ENCODE measurements at places on chromosomes 1 and 21.

DNA sequence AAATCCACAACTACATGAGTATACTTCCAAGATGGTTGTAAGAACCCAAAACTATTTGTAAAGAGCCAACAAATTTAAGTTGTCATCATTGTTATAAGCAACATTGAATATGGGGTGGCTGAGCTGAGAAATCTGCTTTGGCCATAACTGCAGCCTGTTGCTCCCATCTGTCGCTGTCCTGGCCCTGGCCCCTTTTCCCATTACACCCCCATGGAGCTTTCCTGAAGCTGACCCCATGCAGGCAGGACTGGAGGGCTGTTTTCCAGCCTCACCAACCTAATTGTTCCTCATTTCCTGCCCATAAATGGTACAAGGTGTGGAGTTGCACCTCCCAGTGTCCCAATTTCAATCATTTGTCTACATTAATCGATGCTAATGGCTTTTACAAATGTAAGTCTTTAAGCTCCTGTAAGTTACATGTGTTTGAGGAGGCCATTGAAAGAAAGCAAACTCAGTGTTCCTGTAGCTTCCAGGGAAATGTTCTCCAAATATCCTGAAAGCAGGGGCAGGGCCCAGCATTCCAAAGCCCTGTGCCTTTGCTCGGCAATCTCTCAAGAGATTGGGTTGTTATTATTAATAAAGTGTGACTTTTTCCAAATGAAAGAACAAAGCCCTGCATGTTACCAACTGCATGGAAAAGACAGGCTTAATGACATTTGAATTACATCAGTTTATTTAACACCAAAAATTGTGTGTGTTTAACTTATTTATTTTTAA lies 545.9 kb downstream of the PLPP3 start:
- no peak for DNase-seq

DNA sequence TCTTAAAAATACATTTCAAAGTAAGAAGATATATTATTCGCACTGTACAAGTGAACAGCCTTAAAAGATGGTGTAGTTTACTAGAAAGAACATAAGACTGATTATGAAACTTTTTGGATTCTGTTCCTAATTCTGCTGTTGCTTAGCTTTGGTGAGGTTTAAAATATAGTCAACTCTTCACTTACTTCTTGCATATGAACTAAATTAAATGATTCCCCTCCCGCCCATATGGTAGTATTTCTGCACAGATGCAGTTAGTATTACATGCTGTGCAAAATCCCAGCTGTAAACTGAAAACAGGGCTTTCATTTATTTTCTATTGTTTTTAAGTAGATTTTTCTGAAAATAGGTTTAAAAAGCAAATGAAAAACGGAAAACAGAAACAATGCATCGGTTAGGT lies 345.4 kb upstream of the NCAM2 start:
- no peak for DNase-seq

GRCh38 chr1:155012026-155012546 lies 9.5 kb downstream of the ZBTB7B start:
- DNase-seq, result peak; percentile 96

- peak; percentile 61 for DNase-seq
These were observed 1.2 kb downstream of the CAMSAP2 start for GRCh38 chr1:200739702-200740570.

DNA sequence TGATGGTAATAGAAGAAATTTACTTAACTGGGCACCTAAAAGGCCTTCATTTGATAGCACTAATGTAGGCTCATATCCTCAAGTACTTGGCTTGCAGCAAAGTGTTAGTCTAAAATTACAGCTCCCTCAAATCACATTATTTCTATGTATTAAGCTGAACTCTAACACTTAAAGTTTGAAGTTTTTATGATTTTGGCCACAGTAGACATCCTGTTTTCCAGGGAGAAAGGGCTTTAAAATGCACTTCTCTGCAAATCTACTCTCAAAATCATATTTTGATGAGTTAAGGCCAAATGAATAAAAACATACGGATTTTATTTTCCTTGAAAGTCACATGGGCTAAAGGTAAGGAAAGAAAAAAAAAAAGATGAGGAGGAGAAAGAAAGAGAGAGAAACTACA lies 575.5 kb downstream of the PLPP3 start:
- no peak for DNase-seq

- peak; percentile 26 for DNase-seq
These were observed 27.2 kb downstream of the THAP3 start for GRCh38 chr1:6651909-6652308.

GRCh38 chr1:116982319-116983004 lies 19.1 kb upstream of the CD101 start:
- DNase-seq, result no peak

GRCh38 chr1:160096274-160097116 lies 1.9 kb downstream of the IGSF8 start:
- no peak for DNase-seq

GRCh38 chr21:25980710-25981109 lies 189.9 kb downstream of the APP start:
- DNase-seq, result no peak

DNA sequence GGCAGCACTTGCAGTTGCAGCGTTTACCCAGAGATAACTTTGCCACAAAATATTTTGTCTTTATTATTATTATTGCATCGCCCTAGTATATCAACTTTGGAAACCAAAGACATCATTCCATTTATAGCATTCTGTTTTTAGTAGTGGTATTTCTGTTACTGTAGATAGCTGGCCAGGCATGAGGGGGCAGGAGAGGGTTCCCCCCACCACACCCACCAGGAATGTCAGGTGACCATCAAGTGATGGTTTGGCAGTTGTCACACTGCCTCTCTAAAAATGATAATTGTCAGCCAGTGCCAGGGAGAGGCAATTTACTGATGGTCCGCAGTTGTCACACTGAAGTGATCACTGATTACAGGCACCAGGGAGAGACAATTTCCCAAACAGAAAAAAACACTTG lies 135.6 kb downstream of the TSEN15 start:
- no peak for DNase-seq

DNA sequence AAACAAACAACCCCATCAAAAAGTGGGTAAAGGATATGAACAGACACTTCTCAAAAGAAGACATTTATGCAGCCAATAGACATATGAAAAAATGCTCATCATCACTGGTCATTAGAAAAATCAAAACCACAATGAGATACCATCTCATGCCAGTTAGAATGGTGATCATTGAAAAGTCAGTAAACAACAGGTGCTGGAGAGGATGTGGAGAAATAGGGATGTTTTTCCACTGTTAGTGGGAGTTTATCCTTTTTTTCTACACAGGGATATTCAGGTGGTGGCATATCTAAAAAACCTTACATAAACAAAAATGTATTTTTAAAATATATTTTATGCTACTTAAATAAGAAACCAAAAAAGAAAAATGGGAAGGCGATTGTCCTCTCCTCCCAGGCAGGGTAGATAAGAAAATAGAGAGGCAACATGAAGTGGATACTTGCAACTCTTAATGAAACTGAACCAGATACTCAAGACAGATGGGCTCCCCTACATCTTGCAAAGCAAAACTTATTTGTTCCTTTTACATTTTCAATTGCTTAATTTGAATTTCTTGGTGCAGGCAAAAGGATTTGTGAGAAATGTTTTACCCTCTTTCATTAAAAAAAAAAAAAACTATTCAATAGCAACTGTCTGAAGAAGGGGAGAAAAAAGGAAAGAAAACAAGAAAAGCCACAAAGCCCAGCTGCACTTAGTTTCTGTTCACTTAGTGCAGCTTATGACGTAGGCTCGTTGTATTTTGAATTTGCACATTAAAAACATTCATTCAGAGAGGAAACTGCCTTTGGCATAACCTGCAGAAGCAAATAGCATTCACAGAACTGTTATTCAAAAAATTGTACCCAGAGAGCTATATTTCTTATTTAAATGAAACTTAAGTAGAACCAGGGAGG lies 36.9 kb upstream of the RGS1 start:
- DNase-seq, result no peak

- DNase-seq, result no peak
These were observed 59.2 kb downstream of the TIAM1 start for GRCh38 chr21:31284797-31285397.

DNA sequence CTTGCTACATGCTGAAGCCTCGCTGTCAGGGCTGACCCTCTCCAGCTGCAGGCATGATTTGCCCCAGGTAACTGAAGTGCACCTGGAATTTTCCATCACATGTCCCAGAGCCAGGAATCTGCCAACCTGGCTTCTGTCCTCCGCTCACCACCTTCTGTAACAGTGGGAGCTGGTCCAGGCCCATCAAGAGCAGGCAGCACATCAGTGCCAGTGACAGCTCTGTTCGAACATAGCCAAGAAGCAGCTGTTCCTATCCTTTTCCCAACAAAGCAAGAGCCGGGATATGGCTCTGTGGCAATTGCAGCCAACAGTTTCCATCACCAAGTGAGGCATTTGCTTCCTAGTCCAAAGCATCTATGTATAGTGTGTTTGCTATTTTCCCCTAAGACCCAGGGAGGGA lies 42.2 kb upstream of the KANK4 start:
- no peak for DNase-seq

GRCh38 chr1:183593356-183593755 lies 3.1 kb upstream of the NCF2 start:
- DNase-seq, result no peak

- DNase-seq, result no peak
These were observed 131.2 kb downstream of the AKT3 start for GRCh38 chr1:243718893-243719292.

DNA sequence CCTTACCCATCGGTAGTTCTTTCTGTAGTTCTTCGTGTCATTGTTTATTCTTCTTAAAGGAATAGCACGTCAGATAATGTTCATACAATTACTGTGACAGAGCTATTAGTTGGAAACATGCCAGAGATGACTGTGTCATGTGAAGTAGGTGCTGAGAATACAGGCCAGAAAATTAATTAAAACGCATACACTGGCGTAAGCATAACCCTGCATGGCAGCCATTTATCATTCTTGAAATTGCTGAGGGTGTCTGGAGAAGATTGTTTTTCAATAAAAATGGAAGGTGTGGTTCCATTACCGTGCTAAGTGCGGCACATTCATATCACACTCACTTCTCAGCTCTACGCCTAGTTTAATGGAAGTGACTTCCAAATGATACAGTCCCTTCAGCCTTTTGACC lies 7.8 kb downstream of the ETS2 start:
- peak; percentile 88 for DNase-seq

DNA sequence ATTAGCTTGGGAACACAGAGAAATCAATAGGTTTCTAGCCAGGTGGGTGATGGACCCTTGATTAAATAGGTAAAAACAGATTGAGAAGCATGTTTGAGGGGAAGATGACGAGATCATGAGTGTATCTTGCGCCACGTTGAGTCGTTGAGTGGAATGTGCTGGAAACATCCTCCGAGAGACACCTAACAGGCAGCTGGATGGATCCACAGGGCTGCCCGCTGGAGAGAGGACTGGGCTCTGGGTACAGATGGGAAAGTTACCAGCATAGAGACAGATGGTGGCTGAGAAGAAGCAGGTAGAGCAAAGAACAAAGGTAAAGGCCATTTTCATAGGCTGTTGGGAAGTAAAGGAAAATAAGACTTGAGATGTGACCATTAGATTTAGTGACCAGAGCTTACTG lies 15.6 kb downstream of the BATF3 start:
- no peak for DNase-seq

DNA sequence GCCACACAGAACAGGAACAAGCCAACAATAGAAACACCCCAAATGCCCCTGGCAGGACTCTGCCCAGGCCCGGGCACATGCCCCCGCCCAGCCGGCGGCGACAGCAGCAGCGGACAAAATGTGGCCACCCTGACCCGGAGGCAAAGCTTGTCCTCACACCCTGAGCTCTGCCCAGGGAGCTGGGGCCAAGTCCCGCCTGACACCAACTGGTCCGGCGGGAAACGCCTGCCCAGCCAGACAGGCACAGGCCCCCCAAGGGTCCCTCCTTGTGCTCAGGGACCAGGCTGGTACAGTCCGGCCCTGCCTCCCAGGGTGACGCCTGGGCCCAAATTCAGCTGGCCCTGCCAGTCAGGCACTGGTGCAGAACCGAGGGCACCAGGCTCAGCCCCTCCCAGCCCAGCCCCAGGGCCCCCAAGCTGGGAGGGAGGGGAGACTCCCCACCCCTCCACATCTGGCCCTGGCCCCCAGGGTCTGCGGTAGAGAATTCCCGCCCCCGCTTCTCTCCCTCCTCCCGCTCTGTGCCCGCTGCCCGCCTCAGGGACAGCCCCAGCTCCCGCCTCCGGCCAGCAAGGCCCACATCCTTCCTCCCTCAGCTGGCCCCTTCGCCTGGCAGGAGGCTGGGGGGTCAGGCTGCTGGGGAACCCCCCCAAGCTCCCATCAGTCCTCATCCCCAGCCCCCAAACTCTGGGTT lies 2.0 kb downstream of the AHDC1 start:
- DNase-seq, result peak; percentile 39

DNA sequence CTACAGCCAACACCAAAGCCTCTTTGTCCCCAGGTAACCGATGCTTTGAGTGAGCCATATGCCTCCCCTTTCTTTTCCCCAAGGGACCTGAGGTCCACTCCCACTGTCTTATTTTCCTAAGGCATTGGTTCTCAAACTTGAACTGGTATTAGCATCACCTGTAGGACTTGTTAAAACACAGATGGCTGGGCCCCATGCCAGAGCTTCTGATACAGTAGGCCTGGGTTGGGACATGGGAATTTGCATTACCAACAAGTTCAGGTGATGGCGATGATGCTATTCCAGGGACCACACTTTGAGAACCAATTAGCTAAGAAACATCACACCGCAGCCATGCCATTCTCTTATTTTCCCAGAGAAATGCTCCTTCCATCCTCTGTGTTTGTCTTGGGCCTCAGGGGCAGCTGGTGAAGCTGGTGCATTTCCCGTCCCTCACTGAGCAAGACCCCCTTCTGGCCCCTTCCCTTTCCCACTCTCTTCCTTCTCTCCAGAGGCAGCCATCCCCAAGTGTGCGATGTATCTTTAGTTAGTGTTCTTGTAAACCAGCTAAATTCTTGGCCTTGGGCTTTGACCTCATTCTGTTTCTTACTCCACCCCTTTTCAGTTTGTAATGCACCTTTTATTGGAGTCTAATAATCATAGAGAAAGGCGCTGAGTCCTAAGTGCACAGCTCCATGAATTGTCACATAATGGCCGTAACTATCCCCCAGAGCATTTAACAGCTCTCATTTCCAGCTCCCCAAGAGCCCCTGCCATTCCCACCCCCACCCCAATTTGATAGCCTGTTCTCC lies 14.2 kb upstream of the TTC22 start:
- DNase-seq, result no peak

GRCh38 chr1:99228153-99228552 lies 36.1 kb upstream of the PLPPR4 start:
- no peak for DNase-seq

GRCh38 chr1:9239622-9240401 lies 5.2 kb downstream of the H6PD start:
- DNase-seq, result no peak

Measured in NCI-H1417 (cell line).